H1 (cell line): ENCODE measurements at places on chromosomes 6 and 20.

DNA sequence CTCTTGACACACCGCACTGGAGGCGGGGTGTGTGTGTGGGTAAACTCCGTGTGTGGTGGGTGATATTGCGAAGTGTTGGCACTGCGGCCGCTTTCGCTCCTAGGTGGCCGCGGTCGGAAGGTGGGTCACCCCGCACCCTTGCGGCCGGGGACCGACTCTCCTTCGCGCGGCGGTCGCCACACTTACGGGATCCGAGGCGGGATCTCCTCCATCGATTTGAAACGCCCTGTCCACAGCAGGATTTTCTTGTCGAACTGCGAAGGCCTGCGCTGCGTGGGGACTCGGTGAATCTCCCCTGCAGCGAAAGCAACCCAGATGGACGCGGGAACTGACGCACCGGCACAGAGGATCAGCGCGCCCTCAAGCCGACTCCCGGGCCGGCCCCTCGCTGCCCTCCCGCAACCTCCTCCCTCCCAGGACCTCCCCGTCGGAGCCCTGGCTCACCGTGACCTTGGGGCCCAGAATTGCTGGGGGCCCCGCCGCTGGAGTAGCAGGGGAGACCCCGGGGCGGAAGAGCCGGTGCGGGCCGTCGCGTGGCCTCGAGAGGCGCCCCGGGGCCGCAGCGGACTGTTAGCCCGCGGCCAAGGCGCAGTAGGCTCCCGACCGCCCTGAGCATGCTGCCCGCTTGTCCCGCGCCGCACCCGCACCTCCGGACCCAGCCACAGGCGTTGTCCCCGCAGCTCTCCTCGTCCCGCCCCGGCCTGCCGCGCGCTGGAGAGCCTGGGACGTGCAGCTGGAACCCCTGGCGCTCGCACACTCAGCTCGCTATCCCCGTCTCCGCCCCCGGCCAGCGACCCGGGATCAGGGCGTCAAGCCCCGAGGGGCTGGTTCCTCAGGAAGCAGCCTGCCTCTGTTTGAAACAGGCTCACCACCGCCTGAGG, at the start of gene FAM162B:
TSS of gene FAM162B (minus strand) at position 759 of the 881 bp plus-strand sequence. CDS start at position 616, 143 bp downstream.
- peak within 1 kb of the TSS; percentile 33 for H3K4me3 ChIP-seq
- peaks cover 2% of the 10 kb centered on the region; the same call in 1 of the 2 replicates for H3K4me1 ChIP-seq
- peak; percentile 38 for DNase-seq
- H3K27me3 ChIP-seq = peaks cover 28% of the 10 kb centered on the region

GRCh38 chr6:145885431-145885830, 70.8 kb upstream of the FBXO30 start:
- peaks cover 19% of the 10 kb centered on the region for H3K36me3 ChIP-seq
- DNase-seq = no peak
- no peak overlapping the region for H3K4me3 ChIP-seq
- no peak overlapping the region for H3K27ac ChIP-seq
- H3K27me3 ChIP-seq = no peaks in the 10 kb centered on the region

DNA sequence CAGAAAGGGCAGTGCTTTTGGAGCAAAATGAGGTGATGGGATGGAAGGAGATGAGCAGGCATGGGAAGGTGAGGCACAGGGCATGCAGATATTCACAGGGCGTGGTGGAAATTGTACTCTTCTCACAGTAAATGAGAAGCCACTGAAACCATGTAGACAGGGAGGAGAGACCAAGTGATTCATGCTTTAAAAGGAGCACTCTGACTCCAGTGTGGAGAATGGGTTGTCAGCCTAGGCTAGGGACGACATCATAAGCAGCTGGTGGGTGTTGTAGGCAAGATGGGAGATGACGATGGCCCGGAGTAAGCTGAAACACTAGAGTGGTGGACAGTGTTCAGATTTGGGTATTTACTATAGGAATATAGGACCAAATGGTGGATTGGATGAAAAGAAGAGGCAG, 18.4 kb downstream of the PDE7B start:
- no peak overlapping the region for H3K4me3 ChIP-seq
- no peaks in the 10 kb centered on the region for H3K27me3 ChIP-seq
- H3K27ac ChIP-seq = no peak overlapping the region
- H3K36me3 ChIP-seq = no peaks in the 10 kb centered on the region

DNA sequence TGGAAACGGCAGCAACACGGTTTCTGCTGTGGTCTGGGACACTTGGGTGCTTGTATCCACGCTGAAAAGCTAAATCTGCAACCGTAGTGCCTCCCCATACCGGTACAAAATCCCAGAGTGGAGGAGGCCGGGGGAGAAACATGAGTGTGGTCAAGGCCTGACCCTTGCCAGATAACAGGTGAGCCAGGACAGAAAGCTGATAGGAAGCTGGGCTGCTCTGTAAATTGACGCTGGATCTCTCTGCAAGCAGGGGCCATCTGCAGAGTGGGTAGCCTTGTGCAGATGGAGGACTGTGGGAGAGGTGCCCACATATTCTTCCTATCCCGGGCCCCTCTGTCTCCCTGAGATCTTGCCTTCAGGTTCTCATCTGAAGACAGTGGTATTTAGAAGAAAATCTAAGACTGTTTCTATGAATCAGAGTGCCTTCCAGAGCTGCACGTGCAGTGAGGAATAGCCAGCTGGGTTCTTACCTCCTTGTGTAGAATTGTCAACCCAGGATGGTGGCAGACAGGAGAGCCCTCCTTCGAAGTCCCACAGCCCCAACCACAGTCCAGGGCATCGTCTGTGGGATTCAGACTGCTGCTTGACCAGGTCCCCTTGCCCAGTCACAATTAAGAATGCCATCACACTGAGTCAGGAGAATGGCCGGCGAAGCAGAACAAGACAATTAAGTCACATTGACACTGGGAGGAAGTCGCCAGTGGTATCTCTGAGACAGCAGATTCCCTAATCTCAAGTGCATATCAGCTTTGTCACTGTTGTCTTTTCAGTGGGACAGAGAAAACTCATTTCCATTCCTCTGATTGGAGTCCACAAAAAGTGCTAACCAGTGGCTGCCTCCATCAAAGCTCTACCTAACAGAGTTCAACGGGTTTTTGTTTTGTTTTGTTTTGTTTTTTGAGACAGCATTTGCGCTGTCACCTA, 100.0 kb upstream of the RIPOR2 start:
- H3K4me3 ChIP-seq = no peak overlapping the region
- DNase-seq = no peak
- no peaks in the 10 kb centered on the region for H3K36me3 ChIP-seq
- H3K4me1 ChIP-seq = no peaks in the 10 kb centered on the region

- peaks cover 10% of the 10 kb centered on the region; the same call in 1 of the 2 replicates for H3K36me3 ChIP-seq
- peaks cover 6% of the 10 kb centered on the region for H3K27me3 ChIP-seq
- peak within 1 kb of the TSS; percentile 27 for H3K4me3 ChIP-seq
- H3K27ac ChIP-seq = no peak within 1 kb of the TSS
Measured at GRCh38 chr20:33666293-33667244, at the start of gene ACTL10. Gene ACTL10 (plus strand): TSS chr20:33666943. CDS start chr20:33667498, 555 bp downstream.

- H3K4me1 ChIP-seq = no peaks in the 10 kb centered on the region
- no peak overlapping the region for H3K4me3 ChIP-seq
- no peaks in the 10 kb centered on the region for H3K27me3 ChIP-seq
- no peak for DNase-seq
Measured at GRCh38 chr6:123215211-123215610, 219.2 kb downstream of the CLVS2 start.

GRCh38 chr6:146028252-146028795, 538 bp upstream of the GRM1 start:
- no peak for DNase-seq
- H3K36me3 ChIP-seq = no peaks in the 10 kb centered on the region
- no peaks in the 10 kb centered on the region; the same call in none of the 2 replicates for H3K4me1 ChIP-seq
- H3K4me3 ChIP-seq = peak overlapping the region; percentile 69
- H3K27ac ChIP-seq = no peak overlapping the region

DNA sequence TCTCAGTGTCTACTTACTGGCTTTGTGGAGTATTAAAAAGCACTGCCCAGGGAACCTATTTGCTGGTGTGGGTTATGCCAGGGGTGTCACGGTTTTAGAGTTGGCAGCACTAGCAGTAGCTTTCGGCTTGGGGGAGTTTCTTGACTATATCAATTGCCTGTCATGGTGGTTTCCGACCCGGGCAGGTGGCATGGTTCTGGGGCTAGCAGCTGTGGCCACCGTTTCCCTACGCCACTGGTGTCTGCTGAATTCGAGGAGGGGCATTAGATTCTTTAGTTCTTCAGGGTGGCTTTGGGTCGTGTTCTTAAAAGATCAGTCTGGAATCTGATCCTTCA, 55.6 kb upstream of the FOXC1 start:
- no peak overlapping the region for H3K4me3 ChIP-seq
- H3K27me3 ChIP-seq = no peaks in the 10 kb centered on the region
- H3K27ac ChIP-seq = no peak overlapping the region
- H3K36me3 ChIP-seq = no peaks in the 10 kb centered on the region
- no peak for DNase-seq
- no peaks in the 10 kb centered on the region for H3K4me1 ChIP-seq

DNA sequence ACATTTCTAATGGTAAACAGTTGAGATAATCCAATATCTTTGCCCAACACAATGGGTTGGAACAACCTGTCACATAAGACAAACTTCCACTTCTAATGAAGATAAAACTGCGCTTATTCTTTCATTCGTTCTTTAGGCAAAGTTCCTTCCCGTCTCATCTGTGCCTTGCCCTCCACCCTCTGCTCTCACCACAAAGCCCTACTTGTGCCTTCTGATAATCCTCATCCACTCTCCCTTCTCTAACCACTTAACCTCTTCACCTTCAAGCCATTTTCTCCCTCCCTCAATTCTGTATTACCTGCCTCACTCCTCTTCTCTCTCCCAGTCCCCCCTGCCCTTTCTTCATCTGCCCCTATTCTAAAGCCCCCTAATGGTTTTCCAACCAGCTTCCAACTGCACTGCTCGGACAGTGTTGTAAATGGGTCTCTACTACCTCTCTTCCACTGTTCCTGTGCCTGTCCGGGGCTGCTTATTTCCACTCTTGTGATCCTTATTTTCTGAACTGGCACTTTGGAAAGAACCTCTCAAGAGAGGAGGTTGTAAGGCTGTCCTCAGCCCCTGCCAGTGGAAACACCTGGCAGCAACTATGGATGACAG, 62.9 kb upstream of the MYB start:
- DNase-seq = no peak
- H3K4me1 ChIP-seq = no peaks in the 10 kb centered on the region
- no peak overlapping the region for H3K27ac ChIP-seq
- no peaks in the 10 kb centered on the region for H3K36me3 ChIP-seq
- no peaks in the 10 kb centered on the region for H3K27me3 ChIP-seq
- no peak overlapping the region for H3K4me3 ChIP-seq

GRCh38 chr6:138001750-138002349, 105.4 kb downstream of the PERP start:
- no peak overlapping the region for H3K27ac ChIP-seq
- DNase-seq = no peak
- H3K4me3 ChIP-seq = no peak overlapping the region
- no peaks in the 10 kb centered on the region for H3K27me3 ChIP-seq

DNA sequence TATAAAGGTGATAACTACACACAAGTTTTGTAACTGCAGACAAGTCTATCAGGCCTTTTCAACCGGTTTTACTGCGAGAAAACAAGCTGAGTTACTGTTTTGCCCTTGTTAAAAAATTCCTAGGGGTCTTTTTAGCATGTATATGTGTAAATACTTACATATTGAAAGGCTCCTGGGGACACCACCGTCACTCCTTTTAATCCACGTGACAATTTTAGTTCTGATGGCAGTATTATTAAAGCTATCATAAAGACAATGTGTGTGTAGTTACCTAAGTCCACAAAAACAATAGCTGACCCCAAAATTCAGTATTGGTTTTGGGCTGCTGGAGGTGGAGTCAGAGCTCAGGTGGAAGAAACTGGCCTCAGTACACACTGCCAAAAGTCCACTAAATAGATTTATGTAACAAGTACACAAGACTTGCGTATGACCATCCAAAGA, 41.3 kb upstream of the HFE start:
- 0 out of 2 replicates have a peak overlapping the region, but pooled peaks have one; percentile 22 for H3K27ac ChIP-seq
- DNase-seq = no peak
- no peak overlapping the region for H3K4me3 ChIP-seq
- no peaks in the 10 kb centered on the region for H3K36me3 ChIP-seq

- no peak overlapping the region for H3K4me3 ChIP-seq
- DNase-seq = no peak
- no peaks in the 10 kb centered on the region for H3K36me3 ChIP-seq
- no peaks in the 10 kb centered on the region for H3K4me1 ChIP-seq
- no peaks in the 10 kb centered on the region for H3K27me3 ChIP-seq
- H3K27ac ChIP-seq = no peak overlapping the region
Measured at GRCh38 chr6:119643876-119644275, 294.3 kb upstream of the MAN1A1 start.

DNA sequence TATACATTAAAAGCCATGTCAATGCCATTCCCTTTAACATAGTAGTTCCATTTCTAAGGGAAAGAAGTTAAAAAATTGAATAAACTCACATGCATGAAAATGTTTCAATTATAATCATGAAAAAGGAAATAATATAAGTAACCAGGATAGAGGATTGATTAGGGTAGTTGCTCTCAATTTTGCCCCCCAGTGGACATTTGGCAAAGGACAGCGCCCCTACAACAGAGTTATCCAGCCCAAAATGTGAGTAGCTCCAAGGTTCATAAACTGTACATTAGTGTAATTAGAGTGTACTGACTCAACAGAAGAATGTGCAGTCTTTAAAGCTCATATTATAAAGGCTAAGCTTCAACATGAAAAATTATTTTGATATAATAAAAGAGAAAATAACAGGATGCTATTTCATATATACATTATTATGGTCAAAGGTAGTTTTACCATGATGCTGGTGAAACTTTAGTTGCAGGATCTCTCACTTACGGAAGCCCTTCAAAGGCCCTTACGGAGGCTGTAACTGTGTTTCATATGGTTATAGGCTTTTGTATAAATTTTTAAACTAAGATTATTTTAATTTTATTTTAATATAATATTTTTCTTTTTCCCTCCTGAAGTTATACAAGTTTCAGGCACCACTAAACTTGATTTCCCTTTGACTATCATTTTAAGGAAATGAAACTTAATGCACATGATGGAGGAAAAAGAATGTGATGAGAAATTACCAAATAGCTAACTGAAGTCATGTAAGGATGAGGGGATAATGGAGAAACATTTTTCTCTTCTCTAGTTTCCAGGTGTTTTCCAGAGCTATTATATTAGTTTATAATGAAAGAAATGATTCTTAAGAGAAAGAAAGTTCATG, 403.6 kb downstream of the PLCB1 start:
- no peak overlapping the region for H3K4me3 ChIP-seq
- no peak overlapping the region for H3K27ac ChIP-seq
- peaks cover 3% of the 10 kb centered on the region; the same call in 1 of the 2 replicates for H3K4me1 ChIP-seq
- H3K27me3 ChIP-seq = no peaks in the 10 kb centered on the region
- DNase-seq = no peak

GRCh38 chr20:51064137-51064536, 41.2 kb upstream of the KCNG1 start:
- H3K27me3 ChIP-seq = no peaks in the 10 kb centered on the region
- H3K27ac ChIP-seq = no peak overlapping the region

GRCh38 chr20:17665756-17666155, 16.3 kb downstream of the RRBP1 start:
- no peak overlapping the region for H3K27ac ChIP-seq
- no peak for DNase-seq
- H3K36me3 ChIP-seq = no peaks in the 10 kb centered on the region
- no peaks in the 10 kb centered on the region for H3K27me3 ChIP-seq

GRCh38 chr20:20360464-20360863, 7.4 kb upstream of the INSM1 start:
- no peak overlapping the region for H3K27ac ChIP-seq
- peaks cover 38% of the 10 kb centered on the region for H3K27me3 ChIP-seq
- H3K36me3 ChIP-seq = no peaks in the 10 kb centered on the region
- no peak overlapping the region for H3K4me3 ChIP-seq

- H3K27ac ChIP-seq = no peak overlapping the region
- H3K36me3 ChIP-seq = peaks cover 19% of the 10 kb centered on the region; the same call in 1 of the 2 replicates
- no peak for DNase-seq
- no peak overlapping the region for H3K4me3 ChIP-seq
- H3K27me3 ChIP-seq = no peaks in the 10 kb centered on the region
- H3K4me1 ChIP-seq = no peaks in the 10 kb centered on the region
Measured at GRCh38 chr20:49247792-49248191, 28.6 kb downstream of the DDX27 start.
